NB4 (cell line): ENCODE measurements at places on chromosomes 11 and 22.

DNA sequence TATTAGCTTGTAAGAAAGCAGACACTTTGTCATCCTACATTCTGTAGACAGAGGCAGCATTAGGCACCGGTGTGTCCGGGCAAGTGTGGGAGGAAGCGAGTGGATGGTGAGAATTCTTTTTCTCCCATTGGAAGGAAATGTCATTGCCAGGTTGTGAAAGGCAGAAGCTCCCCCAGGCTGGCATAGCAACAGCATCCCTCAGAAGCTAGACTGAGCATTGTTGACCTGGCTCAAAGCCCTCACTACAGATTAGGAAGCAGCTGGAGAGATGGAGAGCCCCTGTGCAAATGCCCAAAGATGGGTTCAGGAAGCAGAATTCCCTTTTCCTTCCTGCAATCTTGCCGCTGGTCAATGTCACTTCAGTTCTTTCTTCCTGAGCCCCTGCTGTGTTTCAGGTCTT lies 1299.3 kb downstream of the TBC1D22A start:
- DNase-seq, result no peak

GRCh38 chr11:8201644-8202365 lies 33.0 kb upstream of the RIC3 start:
- peak; percentile 60 for DNase-seq

GRCh38 chr11:2133241-2134021 lies 5.8 kb downstream of the IGF2 start:
- no peak for DNase-seq

DNA sequence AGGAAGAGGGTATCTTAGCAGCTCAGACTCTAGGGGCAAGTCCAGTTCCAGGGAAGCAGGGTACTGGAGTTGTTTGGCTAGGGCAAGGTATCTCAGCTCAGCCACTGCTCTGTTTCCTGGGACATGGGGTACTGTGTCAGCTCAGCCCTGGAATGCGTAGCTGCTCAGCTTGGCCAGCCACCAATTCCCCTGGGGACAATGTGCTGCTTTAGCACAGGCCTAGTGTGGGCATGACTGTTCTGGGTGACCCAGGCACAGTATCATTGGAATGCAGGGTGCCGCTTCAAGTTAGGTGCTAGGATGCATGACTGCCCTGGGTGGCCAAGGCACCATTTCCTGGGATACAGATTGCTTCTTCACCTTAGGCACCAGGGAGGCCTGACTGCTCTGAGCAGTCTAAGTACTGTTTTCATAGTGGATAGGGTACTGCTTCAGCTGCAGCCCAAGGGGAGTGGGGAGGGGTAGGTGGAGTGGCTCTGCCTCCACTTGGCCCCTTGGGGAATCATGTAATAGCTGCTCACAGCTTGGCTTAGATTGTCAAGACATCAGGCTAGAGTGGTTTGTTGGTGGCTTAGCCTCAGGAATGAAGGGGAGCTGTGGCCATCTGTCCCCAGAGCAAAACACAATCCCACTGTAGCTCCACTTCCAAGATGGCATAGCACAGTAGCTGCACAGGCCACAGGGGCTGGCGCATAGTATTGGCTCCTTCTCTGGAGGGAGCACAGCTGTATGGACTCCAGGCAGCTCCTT lies 36.0 kb downstream of the MADD start:
- no peak for DNase-seq

DNA sequence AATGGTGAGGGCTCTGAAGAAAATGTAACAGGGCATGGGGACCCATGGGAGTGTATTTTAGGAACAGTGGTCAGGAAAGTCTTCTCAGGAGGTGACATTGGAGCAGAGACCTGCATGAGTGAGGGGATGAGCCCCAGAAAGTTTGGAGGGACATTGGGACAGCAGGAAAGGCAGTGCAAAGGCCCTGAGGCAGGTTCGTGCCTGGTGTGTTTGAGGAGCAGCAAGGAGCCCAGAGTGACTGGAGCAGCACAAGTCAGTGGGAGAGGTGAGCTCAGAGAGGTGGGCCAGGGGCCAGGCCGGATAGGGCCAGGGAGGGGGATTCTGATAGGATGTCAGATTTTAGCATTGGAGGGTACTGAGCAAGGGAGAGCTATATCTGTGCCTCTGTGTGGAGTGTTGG lies 80.0 kb upstream of the CRYBB3 start:
- DNase-seq, result no peak
